ENCODE measurements at places on chromosomes 7 and 10.
A peak's percentile ranks its signal among the peaks of the same experiment; 100 is the strongest.

DNA sequence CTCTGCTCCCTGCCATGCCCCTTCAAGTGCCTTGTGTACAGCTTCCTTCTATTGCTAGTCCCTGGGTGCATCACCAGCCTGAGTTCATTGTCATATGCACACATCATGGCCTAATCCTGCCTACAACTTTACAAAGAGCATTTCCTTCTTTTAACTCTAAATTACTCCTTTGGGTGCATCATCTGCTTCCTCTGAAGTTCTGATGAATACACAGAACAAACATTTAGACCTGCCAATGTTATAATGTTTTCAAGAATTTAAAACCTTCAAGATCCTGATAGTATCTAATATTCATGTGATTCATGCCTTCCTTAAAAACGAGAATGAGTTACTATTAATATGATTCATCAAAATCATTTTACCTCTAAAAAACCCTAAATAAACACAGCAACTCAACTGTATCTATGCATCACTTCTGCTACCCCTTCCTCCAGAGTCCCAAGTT lies 357.1 kb downstream of the MAGI2 start:
- DNase-seq = peak; percentile 13

DNA sequence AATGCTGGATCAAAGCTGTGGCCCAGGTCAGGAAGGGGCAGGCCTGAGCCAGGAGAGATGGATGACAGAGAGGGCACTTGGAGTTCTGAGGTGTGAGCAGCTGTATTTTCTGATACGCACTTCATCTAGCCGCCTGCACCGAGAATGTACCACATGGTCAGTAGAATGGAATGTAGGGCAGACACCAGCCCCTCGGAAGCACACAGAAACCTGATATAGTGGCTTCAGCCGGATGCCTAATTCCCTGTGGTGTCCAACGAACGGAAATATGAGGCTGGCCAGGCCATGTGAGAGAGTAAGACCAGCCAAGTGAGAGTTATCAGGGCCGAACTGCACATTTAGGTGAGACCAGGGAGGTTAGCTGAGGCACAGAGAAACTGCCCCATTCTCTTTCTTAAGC lies 46.7 kb upstream of the PLCE1 start:
- DNase-seq = peak; percentile 21

GRCh38 chr10:78207776-78208175 lies 174.1 kb downstream of the RPS24 start:
- DNase-seq = no peak

DNA sequence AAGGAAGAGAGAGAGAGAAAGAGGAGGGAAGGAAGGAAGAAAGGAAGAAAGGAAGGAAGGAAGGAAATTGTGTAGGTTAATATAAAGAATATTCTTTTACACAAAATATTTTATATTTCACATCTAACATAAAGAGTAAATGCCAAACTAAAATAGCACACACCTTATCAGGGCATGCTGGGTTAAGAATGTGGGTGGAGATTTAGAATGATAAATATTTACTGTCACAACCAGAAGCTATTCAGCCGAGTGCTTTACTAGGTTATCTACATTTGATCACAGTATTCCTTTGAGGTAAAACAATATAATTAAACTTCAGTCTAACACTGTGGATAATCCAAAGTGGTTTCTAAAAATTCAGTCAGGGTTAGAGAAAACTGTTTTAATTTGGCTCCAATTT lies 103.3 kb downstream of the SEMA3A start:
- DNase-seq = no peak

- DNase-seq = no peak
These were observed 74.2 kb downstream of the FAS start for GRCh38 chr10:89064748-89065147.

GRCh38 chr10:22597138-22597537 lies 117.2 kb downstream of the PIP4K2A start:
- DNase-seq = no peak

- DNase-seq = no peak
These were observed 130.8 kb downstream of the CUL2 start for GRCh38 chr10:34959321-34959720.

DNA sequence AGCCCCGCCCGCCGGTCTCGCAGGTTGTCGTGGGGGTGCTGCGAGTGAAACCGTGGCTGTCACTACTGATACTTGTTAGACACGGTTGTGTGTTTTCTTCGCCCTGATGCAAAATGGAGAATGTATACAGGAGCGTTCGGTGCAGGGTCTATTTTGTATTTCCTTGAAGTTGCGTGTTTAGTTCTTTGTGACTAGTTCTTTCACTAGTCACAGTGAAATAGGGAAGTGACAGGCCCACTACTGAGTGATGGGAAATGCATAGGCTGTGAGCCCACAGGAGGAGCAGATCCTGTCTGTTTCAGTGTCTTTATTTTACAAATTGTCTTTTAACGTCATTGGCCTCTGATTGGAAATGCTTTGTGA lies 675 bp downstream of the ABRAXAS2 start:
- no peak for DNase-seq

GRCh38 chr10:3046210-3046779 lies 21.1 kb upstream of the PFKP start:
- no peak for DNase-seq

GRCh38 chr10:91555455-91555854 lies 77.4 kb downstream of the PPP1R3C start:
- no peak for DNase-seq

DNA sequence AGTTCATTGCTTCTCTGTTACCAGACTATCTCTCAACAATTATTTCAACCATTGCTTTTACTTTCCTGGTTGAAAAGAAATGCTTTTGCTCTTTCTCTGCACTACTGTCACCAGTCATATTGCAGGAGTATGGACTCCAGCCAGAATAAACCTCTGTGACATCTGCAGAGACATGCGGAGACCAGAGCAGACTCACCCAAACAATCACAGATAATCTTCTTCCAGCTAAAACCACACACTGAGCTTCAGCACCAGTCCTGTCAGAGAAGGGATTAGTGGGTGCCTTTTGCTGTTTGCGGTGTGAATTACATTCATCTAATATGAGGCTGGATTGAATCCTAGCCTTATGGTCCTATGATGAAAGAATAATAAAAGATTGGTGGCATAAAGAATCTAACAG lies 258.6 kb downstream of the CNTNAP2 start:
- no peak for DNase-seq

DNA sequence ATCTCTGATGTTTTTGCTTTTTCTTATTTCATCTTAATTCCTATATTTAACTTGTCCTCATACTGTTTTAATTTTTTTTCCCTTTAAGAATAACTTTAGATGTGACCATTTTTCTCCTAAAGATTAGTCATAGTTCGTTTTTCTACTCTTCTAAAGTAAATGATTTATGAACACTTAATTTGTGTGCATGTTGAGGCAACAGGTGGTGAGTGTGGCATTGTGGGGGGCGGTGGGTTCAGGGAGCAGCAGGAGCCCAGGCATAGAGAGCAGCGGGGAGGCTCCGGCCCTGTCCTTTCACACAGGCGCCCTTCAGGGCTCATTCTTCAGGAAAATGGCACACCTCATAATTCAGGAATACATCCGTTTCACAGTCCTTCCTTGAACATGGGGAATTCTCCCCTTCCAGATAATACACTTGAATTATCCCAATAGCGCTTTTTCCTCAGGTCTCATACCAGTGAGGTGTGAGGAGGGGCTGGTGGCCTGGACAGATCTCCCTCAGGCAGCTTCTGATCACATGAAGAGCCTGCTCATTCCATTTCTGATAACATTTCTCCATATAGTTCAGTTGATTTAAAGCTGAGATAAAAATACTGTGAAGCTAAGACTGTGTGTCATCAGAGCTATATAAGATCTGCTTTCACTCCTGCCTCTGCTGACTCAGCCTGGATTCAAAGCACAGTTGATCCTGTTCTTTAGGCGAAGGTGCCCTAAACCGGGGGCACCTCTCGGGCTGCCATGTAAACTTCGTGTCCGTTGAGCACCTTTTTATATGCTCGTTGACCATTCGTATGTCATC lies 40.2 kb downstream of the CUL1 start:
- no peak for DNase-seq

- DNase-seq = no peak
These were observed 6.9 kb upstream of the HILPDA start for GRCh38 chr7:128448751-128449302.

DNA sequence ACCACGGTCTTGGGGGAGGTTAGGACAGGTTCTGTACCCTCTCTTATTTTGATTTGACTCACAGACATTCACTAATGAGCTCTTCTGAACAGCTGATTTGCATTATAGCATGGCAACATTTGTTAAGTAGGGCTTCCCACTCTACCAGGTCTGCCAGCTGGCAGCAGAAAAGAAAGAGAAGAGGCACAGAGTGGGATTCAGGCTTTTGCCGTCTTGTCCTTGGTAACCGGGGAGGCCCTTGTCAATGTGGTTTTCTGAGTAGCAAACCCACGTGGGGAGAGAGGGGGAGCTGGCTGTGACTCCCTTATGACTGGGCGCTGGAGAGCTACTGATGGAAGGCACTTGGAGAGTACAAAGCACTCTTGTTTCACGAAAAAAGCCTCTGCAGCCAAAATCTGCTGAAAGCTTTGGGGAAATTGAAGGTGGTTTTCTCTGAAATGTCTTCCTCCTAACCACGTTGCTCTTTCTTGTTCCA lies 355.3 kb upstream of the GALNT17 start:
- no peak for DNase-seq

DNA sequence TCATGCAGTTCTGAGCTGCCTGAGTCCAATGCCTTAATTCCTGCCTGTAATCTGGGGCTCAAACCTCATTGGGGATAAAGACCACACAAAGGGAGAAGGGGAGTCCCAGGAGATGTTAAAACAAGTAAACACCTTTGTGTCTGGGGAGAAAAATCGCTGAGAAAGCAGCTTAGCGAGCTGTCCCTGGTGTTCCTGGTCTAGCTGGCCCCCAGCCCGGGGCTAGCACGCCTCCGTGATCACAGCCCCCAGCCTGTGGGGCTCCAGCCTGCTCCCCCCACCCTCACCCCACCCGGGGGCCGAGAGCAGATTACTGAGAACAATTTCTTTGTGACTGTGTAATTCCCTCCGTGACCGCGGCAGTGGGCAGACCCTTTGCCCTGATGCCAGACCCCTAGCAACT lies 24.8 kb downstream of the DPCD start:
- no peak for DNase-seq

DNA sequence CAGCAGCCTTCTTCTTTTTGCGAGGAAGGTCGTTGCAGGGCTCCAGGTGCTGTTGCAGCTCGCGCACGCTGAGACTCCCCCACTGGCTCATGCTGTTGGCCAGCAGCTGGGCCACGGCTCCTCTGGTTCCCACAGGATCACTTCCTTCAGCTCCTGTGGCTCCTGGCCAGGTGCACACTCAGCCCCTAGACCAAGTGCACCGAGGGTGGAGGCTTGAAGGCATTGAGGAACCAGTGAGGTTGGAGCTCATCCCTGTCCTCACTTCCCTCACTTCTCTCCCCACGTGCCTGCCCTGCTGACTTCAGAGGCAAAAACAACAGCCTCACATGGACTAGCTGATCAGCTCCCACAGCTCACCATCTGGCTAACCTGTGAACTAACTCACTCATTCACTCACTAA lies 46.2 kb upstream of the ADRB1 start:
- DNase-seq = no peak

- no peak for DNase-seq
These were observed 5.6 kb upstream of the AQP1 start for GRCh38 chr7:30906014-30906413.

DNA sequence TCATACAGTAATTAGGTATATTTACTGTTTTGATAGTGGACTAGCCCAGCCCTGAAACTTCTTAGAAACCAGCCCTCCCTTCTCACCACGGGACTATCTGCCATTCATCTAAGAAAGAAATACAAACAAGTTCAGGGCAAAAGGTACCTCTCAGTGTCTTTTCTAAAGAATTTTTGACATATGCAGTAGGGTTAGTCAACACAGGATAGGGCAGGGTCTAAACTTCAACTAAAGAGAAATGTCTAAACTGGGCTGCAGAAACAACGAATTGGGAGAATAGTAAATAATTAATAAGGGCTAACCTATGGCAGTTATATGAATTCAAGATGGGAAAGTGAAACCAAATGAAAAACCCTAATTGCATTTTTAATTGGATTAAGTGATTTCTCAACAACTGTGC lies 496.6 kb downstream of the INHBA start:
- no peak for DNase-seq

DNA sequence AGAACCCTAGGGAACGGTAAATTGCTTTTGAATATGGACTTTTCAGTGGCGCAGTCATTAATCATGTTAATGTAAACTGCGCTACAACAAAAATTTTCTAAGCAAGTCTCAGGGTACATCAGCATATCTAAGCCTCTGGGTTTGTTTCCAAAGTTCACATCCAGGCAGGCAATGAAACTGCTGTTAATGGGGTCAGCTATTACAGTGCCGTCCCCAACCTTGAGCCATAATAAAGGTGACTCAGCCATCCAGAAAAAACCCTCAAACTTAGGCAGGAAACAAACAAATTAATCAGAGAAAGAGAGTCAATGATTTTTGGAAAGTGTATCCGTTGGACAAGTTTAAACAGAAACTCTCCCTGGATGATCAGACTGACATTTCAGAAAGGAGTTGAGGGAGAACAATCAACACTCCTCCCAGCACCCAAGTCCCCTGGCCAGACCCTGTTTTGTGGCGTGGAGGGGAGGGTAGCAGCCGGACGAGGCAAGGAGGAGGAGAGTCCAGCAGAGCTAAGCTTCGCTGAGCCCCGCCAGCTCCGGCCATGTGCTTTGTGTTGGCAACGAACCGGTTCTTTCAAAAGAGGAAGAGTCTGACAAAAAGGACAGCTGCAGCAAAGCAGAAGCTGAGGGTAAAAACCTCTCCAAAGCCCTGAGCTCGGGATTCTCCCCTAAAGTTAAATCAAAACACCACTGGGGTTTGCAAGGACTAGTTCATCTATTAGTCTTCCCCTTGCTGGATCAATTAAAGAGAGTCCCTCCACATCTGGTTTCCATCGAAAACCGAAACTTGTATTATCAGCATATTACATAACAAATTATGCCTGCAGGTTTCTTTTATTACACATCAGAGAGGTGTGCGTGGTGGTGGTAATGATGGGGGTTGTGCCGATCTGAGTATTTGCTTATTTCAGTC lies 3.6 kb downstream of the FAM53B start:
- DNase-seq = no peak

- no peak for DNase-seq
These were observed 25.1 kb upstream of the PROSER2 start for GRCh38 chr10:11797847-11798633.

GRCh38 chr10:34731213-34731612 lies 83.9 kb downstream of the PARD3 start:
- DNase-seq = no peak

- DNase-seq = no peak
These were observed 107.3 kb upstream of the FAM171A1 start for GRCh38 chr10:15478429-15478828.

- DNase-seq = no peak
These were observed 448.4 kb upstream of the COBL start for GRCh38 chr7:51764976-51765375.

GRCh38 chr10:78634835-78635234 lies 433.9 kb upstream of the ZMIZ1 start:
- no peak for DNase-seq
